ENCODE measurements at places on chromosomes 12 and 14.

DNA sequence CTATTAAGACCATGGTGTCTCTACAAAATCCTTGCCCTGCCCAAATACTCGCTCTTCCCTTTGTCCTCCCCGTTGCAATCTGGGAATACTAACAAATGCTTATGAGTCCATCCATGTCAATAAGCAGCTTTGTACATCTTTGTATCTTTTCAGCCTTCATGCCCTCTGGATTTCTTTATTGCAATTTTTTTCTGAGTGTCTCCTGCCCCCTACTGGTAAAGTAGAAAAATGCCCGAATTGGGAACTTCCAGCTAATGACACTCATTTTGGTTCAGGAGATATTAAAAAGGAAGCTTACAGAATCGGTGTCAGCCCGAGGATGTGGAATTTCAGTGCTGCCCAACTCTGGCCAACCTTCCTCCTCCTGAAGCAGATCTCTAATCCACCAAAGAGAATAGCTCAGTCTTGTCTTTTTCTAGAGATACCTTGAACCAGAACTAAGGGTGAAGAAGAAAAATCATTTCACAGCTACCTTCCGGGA, 46.0 kb downstream of the SH2B3 start:
- peak; percentile 13 for DNase-seq

DNA sequence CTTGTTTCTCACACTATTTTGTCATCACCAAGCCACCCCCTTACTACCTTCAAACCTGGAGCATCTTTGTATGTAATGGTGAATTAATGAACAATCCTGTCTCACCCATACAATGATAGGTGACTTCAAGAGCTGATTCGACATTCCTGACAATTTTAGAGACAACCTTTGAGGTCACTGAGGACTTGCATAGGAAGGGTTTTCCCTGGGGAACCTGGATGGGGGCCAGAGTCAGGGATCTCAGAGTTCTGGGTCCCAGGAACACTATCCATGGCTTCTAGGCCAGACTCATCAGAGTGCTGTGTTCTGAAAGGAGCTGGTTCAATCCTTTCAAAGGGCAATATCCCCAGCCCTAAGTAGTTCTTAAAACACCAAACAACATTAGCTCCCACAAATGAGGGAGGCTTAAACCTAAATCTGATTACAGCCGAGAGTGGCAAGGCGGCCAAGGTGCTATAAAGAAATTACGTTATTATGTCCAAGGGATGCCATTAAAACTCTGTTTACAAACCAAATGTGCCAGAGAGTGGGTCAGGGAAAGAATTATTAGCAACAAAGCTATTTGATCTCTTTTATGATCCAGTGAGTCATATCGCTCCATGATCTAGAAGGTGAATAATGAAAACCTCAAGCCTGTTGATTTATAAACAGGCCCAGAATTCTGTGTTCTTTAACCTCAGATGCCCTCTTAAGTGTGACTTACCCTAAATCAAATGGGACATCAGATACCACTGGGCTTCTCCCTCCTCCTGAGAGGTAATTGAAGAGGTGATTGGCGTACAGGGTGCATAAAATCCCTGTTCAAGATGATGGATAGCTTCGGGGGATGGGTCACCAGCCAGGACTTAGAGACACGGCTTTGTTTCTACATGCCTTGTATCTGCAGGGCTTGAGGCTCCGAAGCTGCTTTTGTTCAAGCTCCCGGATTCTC, 230.2 kb upstream of the TBX3 start:
- DNase-seq, result no peak

DNA sequence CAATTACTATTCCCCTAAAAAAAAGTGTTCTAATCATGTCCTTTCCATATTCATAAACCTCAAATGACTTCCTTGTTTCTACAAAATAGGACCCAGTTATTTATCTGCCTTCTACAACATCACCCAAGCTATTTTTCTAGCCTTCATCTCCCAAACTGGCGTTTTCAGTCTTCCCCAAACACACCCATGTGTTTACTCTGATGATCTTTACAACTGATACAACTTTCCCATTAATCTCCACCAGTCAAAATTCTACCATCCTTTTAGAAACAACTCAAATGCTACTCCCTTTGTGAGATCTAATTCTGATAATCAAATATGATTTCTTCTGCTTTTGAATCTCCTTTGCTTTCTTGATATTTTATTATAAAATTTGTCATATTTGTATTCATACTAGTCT, 114.5 kb downstream of the DUSP6 start:
- no peak for DNase-seq

DNA sequence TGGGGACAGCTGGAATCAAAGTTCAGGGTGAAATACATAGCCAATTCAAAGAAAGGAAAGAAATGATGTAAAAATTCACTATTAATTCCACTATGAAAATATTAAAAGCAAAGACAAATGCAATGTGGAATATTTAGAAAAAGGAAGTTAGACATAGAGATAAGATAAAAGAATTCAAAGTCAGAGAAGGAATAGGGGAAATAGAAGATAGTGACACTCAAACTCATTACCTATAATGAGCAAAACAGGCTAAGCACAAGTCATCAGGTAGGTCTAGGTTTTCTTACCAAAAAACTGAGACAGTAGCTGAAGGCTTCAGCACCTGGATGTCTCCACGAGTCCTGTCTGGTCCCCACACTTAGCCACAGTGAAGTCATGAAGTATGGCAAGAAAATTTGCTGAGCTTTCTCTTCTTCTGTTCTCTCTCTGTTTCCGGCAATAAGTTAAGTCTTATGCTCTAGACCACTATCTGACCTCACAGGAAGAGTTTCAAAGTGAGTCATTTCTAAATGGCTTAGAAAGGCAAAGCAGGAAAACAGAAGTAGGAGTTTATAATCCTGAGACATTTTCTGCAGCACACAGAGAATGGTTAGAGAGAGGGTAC, at the start of gene C3AR1:
TSS of gene C3AR1 (minus strand) at position 369 of the 604 bp plus-strand sequence. CDS start 6,174 bp downstream, outside the sequence.
- no peak for DNase-seq

DNA sequence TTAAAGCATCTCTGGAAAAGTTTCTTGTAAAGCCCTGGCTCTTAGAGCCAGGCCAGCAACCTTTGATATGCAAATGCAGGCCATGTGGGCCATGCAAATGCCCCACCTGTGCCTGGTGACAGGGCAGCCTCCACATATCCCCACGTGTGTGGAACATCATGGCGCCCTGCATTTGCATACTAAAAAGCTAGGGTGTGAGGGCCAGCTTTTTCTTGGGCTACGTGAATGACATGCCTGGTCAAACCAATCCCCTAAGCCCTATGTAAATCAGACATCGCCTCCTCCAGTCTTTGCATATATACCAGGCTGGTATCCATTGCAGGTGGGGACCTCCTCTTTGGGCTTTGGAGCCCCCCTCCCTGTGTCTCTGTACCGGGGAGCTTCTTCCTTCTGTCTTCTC, 6.4 kb downstream of the CSRP2 start:
- DNase-seq, result no peak

- no peak for DNase-seq
Measured at GRCh38 chr12:20548611-20549010, 146.5 kb upstream of the SLCO1C1 start.

DNA sequence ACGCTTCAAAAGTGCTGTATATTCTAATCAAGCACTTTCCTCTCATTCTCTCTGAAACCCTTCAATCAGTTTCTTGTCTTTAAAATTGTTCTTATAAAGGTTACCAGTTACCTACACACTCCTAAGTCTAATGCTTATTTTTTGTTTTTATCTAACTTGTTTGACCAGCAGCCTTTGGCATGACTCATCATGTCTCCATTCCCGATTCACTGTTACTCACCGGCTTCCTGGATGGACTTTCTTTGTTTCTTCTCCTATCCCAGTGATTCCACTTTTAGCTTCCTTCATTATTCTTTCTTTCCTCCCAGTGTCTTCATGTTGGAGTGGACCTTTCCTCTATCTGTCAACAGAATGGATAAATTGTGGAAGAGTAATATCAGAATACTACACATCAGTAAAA, 368.6 kb upstream of the CCDC196 start:
- DNase-seq, result no peak

GRCh38 chr14:41051801-41052200, 554.9 kb upstream of the LRFN5 start:
- DNase-seq, result no peak

DNA sequence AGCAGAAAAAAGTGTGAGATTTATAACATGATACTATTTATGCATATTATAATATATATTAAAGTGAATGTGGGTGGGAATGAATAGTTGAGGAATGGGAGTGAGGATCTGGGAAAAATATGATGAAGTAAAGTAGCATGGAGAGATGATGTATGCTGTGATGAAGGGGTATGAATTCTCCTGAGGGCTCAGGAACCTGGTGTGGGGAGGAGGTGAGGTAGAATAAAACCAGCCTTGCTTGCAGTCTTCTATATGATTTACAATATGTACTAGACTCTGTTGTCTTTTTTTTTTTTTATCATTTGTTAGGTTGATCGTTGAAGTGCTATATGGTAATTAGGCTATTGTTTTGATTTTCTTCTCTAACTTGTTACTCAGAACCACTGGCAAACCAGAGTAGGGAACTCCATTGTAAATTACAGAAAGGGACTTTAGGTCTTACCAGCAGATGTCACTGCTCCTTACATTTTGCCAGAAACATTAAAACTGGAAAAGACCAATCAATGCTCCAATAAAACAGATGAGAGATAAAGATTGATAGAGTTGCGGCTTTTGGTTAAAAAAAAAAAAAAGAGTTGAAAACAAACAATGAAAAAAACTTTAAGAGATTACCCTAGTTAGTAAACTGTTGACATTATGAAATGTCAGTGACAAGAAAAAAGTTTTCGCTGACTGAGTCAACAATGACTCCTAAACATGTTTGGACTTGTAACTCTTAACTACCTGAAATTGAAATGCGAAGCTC, 39.9 kb downstream of the ATL1 start:
- no peak for DNase-seq

DNA sequence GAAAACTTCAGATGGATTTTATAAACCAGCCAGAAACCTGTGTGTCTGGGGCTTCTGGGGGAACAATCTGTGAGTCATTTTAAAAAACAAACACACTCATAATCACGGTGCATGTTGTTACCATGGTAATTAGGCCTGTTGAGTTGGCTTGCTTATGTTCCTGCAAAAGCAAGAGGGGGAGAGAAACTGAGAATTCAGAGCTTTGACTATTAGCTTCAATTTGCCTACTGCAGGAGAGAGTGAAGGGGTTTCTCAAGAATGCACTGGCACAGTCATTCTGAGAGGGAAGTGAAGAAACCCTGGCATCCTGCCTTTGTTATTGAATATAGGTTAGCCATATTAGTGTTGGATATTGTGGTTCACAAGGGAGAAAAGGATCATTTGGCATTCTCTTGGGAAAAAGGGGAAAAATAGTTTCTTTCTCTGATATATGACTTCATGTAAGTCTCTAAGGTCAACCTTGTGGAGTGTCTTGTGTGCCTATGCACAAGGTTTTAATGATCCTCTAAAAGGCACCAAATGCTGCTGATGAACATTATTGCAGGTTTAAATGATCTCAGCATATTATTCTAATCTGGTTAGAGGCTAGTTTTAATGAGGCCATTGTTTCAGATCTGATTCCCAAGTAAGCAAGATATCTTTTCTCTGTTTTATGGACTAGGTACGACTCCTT, 12.9 kb downstream of the GNG2 start:
- peak; percentile 81 for DNase-seq

GRCh38 chr12:124792961-124793441, 70.7 kb downstream of the SCARB1 start:
- no peak for DNase-seq

GRCh38 chr14:50403419-50403818, 6.7 kb upstream of the CDKL1 start:
- DNase-seq, result no peak

DNA sequence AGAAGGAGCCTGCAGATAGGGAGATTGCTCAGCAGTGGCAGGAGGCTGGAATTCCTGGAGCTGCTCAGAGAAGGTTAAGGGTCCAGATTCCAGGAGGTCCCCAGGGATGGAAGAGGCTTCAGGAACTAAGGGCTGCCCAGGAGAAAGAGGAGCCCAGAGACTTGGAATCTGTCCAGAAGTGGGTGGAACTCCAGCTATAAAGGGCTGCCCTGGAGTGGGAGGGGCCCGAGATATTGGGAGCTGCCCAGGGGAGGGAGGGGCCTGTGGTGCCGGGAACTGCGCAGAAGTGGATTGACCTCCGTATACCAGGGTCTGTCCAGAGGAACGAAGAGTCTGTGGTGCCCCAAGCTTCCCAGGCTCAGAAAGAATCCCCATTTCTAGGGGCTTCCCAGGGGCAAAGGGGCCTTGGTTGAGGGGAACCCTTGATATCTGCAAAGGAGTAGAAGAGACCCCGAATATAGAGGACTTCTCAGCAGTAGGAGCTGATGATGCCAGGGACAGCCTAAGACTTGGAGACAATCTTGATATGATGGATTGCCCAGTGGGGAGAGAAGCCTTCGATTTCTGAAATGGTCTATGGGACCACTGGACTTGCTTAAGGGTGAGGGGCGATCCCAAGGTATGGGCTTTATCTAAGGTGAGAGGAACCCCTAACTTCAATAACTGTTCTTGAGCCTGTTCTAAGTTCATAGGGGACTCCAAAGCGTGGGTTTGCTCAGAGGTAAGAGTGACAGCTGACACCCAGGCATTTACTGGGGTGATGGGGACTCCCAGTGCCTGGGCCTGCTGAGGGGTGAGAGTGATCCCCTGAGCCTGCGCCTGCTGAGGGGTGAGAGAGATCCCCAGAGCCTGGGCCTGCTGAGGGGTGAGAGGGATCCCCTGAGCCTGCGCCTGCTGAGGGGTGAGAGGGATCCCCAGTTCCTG, 45.0 kb downstream of the FAM186A start:
- DNase-seq, result no peak

DNA sequence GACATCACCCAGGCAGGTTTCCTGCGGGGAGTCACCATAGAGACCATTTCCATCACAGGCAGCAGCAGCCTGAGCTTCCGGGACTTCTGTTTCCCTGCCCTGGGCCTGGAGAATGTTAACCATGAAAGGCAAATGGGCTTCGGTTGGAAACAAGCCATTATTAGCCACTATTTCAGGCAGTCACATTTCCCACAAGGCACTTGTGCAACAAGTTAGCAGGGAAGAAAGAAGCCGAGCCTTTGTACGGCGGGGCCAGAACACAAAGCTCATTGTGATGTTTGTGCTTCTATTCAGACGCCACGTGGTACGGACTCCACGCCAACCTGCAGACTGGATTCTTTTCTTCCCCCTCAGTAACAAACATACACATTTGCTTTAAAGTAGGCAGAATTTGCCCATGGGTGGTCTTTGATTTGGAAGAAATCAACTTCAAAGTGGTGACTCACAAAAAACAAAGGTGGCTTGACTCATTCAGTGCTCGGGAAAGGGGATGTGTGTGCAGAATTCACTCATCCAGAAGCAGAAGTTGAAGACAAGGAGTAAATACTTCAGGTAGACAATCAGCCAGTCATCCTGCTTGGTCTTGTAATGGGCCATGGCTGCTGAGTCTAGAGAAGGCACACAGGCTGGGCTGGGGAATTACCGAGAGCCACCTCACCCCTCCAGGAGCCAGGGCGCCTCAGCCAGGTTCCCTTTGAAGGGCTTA, 154.2 kb upstream of the PRMT8 start:
- no peak for DNase-seq

GRCh38 chr12:51692016-51692415, 101.0 kb downstream of the SCN8A start:
- no peak for DNase-seq

- DNase-seq, result no peak
Measured at GRCh38 chr14:33879684-33880286, 71.1 kb downstream of the EGLN3 start.

GRCh38 chr14:70156592-70156991, 32.2 kb downstream of the SLC8A3 start:
- no peak for DNase-seq

- no peak for DNase-seq
Measured at GRCh38 chr12:112928978-112929377, 9.3 kb upstream of the OAS3 start.

GRCh38 chr12:19415563-19415962, 23.7 kb upstream of the AEBP2 start:
- no peak for DNase-seq

All from NCI-H1436 (cell line).